Cerebellar cortex (tissue), 1 donor: ENCODE measurements at places on chromosomes 4 and X.

GRCh38 chrX:136880003-136880451 is 498 bp downstream of the RBMX start:
- DNase-seq: no peak

DNA sequence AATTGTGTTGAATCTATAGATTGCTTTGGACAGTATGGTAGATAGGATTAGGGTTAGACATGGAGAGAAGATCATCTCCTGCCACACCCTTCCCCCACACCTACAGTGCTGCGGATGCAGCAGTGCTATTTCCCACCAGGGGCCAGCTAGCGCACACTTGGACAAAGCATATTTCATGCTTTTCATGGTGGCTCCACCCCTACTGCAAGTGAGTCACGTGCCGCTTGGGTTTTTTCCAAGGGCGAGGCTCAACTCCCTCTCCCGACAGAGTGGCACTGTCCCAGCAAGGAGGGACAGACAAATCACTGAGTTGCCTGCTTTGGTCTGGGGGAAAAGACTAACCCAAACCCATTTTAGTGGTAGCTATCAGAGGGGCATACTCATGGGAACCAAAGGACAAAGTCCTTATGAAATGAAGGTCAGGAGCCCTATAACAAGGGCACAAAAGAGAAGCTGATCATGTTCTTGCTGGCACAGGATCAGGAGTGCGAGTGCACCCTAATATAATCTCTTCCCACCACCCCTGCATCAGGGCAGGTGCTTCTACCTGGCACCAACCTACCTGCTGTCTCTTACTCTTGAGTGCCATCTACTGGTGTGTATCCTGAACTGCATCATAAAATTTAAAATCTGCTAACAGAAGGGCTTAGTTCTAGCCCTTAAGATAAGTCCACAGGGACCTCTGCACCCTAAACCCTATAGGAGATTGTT is 55.1 kb upstream of the PGAM4 start:
- no peak for DNase-seq

GRCh38 chr4:123643691-123644090 is 247.1 kb downstream of the SPRY1 start:
- DNase-seq: no peak

GRCh38 chr4:150999086-150999485 is 16.0 kb downstream of the LRBA start:
- DNase-seq: no peak

DNA sequence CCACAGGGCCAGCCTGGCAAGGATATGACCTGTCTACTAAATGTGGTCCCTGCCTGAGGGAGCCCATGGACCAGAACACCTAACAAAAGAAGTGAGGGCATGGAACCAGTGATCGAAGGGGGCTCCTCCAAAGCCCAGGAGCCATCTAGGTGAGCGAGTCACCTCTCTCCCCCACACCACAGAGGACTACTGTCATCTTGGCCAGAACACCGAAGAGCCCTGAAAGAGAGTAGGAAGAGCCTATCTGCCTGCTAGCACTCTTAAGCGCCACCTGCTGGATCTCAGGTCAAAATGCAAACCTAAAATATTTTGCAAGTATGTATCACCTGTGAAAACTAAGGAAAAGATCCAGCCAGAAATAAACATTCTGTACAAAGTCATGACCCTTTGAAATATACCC is 137.9 kb upstream of the ZXDB start:
- peak; percentile 5 for DNase-seq

GRCh38 chrX:45847961-45848360 is 647.3 kb upstream of the DIPK2B start:
- DNase-seq: no peak
